ENCODE measurements at places on chromosomes 12 and 14. TPM values are rescaled to one million over a fixed set of nuclear protein-coding genes. Genes with fewer than 3 reads are reported as not detected.

LIN7A gene
- 0.55 TPM for total RNA-seq

TMEM117 gene
- 1.5 TPM for total RNA-seq

PLXNC1 gene
- total RNA-seq = 0.06 TPM

KCNK13 gene
- total RNA-seq = 0.14 TPM

FGF23 gene
- total RNA-seq = not detected

IL26 gene
- total RNA-seq = not detected

ZNF740 gene
- total RNA-seq = 16.1 TPM
